Frontal cortex (tissue), 4 donors: ENCODE measurements at places on chromosomes 12 and 14. TPM values are rescaled to one million over a fixed set of nuclear protein-coding genes. Genes with fewer than 3 reads are reported as not detected.

SERPINA3 gene
- not detected for total RNA-seq

MOAP1 gene
- total RNA-seq: 80.7 TPM

GARIN6 gene
- not detected for total RNA-seq

KRT4 gene
- total RNA-seq: not detected

STYK1 gene
- total RNA-seq: 2.9 TPM

KCNK13 gene
- 0.82 TPM for total RNA-seq

TAS2R10 gene
- 2.4 TPM for total RNA-seq

TTC9 gene
- 14.7 TPM for total RNA-seq

GPRC5A gene
- under 0.01 TPM for total RNA-seq

OASL gene
- not detected for total RNA-seq

CPNE6 gene
- total RNA-seq: 35.5 TPM

TMEM233 gene
- under 0.01 TPM for total RNA-seq

KLHL33 gene
- total RNA-seq: under 0.01 TPM

NEUROD4 gene
- 2.9 TPM for total RNA-seq

ITGB7 gene
- total RNA-seq: not detected

CLEC14A gene
- 4.5 TPM for total RNA-seq

ZC2HC1C gene
- total RNA-seq: 2.4 TPM

COQ5 gene
- total RNA-seq: 25.3 TPM

KLRC4 gene
- total RNA-seq: not detected

GPR65 gene
- under 0.01 TPM for total RNA-seq

FGD4 gene
- total RNA-seq: 81.9 TPM

SIX4 gene
- 0.41 TPM for total RNA-seq

AQP6 gene
- not detected for total RNA-seq

SIRT4 gene
- 4.1 TPM for total RNA-seq

DNA sequence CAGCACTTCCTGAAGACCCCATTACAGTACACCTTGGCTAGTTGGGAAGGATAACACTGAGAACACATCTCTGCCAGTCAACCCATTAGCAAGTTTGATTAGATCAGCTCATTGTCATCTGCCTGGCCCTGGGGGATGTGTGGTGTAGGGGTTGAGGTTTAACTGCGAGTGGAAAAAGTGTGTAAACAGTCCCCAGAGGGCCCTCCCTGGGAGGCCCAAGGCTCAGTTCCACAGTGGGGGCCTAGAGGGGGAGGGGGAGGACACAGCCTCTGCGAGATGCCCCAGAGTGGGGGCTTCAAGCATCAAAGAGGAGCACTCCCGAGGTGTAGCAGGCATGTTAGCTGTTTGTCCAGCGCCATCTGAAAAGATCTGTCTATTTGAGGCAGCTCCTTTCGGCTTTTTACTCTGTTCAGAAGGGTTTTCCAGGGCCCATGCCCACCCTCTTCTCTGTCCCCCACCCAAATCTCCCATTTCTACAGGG, 344 bp downstream of the LPAR5 start:
- no peak for DNase-seq

DNA sequence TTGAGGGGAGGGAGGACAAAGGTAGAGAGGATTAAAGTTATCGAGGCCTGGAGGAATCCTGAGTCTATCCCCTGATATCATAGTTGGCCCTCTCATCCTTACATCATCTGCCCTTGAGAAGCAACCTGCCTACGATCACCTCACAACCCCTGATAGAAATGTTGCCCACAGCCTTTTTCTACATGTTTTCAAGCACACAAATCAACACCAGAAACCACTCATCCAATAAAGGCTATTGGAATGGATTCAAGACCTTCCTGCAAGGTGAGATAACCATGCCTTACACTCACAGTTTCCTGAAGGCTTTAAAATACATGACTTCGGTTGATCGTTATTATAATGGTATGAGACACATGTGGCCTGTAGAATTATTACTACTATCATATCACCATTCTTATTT, 175.7 kb upstream of the EGLN3 start:
- no peak for DNase-seq

DNA sequence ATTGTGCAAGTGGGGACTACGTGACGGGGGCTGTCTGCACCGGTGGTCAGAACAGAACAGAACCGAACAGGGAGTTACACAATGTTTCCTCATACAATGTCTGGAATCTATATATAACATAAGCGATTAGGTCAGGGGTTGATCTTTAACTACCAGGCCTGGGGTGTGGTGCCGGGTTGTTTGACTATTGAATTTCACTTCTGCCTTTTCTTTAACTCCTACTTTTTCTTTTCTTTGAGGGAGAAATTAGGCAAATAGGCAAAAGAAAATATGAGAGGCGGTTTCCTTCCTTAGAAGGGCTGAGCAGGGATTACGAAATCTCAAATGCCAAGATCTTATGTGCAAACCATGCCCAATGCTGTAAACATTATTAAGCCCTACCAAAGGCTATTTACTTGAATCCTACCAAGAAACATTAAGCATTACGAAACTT, 140.3 kb downstream of the SLC38A6 start:
- no peak for DNase-seq

GRCh38 chr12:108060067-108060466, 69.0 kb upstream of the WSCD2 start:
- no peak for DNase-seq

- DNase-seq: no peak
Measured at GRCh38 chr12:75455839-75456238, 24.7 kb upstream of the GLIPR1 start.

DNA sequence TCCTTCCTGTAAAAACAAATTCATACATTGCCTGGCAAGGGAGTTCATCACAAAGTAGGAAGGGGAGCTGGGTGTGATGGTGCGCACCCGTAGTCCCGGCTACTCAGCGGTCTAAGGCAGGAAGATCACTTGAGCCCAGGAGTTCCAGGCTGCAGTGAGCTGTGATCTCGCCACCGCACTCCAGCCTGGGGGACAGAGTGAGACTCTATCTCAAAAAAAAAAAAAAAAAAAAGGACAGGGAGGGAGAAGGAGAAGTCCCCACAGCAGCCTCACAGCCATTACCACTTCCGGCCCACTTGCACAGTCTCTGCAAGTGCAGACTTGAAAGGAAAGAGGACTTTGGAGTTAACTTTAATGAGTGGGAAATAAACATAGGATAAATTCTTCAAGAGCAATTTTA, 121.0 kb downstream of the FBXL14 start:
- DNase-seq: no peak

GRCh38 chr12:93849946-93850345, 172.8 kb downstream of the CRADD start:
- no peak for DNase-seq

DNA sequence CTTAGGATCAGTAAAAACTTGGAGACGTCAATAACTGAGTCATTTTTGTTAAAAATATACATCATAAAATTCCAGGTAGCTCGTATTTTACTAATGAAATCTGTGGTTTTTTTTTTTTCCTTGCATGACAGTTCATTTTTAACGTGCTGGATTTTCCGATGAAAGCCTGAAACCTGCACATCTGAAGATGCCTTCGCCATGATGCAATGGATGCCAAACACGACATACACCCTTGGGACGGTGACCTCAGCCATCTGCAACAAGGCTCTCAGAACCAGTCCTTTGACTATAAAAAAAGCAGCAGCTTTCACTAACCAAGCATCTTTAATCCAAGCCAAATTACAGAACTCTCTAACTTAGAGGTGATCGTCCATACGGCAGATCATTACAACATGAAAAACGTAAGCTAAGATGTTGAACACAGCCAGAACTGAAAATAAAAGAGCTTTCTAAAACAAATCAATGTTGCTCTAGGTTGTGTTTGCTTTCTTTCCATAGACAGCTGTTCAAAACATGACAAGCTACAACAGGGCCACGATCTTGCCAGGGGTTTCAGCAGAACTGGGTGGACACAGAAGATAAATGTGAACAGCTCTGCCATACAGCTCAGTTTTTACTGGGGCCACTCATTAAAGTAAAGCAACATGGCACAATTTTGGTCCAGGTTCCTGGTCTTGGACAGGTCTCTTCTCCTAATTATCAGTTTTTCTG, 7.8 kb downstream of the NIN start:
- DNase-seq: no peak

GRCh38 chr14:32021341-32021740, 55.8 kb upstream of the ARHGAP5 start:
- DNase-seq: no peak

- DNase-seq: no peak
Measured at GRCh38 chr12:28144059-28144458, 46.2 kb upstream of the CCDC91 start.

DNA sequence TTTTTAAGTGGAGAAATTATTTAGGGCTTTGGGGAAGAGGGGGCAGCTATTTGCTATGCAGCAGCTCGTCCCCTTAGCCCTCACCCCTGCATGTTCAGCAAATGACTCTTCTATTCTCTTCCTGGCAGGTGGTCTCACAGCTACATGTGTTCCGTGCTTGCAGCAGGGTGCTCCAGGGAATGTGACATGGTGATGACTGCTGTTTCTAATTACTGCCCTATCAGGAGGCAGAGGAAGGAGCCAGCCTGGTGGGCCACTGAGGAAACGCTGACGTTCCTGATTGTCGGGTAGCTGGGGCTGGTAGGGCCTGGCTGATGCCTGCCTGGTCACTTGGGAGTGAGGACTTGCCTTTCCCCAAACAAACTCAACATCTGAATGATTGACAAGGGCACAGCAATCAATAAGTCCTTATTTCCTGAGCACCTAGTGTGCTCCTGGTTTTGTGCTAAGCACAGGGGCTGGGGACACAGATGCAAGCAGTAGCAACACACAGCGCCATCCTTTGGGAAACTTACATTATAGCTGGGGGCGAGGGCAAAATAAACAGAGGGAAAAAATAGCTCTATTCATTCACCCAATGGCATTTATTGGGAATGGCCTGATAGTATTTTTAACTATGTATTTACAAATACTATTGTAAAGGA, 377.8 kb downstream of the FUT8 start:
- DNase-seq: no peak

DNA sequence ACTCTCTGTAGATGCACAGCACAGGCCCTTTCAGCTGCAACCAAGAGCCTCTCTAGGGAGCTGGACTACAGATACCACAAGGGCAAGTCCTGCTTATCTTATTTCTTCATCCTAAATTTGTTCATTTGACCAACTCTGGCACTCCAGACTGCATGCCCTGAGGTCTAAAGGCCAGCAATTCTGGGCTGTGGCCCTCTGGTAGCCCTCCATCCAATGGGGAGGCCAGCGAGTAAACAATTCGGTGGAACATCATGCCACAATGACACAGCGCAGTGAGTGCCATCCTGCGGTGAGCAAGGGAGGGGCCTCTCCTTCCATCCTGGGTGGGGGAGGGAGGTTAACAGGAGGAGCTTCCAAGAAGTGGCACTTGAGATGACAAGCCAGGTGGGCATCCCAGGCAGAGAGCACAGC, 652 bp upstream of the SELPLG start:
- no peak for DNase-seq

DNA sequence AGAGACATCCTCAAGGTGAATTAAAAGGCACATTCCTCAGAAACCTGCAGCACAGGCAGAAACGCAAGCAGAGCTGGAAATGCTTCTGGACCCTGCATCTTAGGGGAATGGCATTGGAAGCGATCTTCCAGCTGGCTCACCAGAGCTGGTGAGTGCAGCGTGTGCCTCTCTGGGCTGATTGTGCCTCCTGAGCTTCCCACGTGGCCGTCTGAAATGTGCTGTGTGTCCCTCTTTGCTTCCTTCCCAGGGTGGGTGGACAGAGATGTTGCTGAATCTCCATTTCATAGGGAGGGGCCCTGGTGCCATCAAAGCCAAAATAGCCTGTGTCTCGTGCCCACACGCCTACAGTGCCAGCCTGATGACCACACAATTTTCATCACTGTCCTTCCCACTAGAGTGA, 34.3 kb upstream of the TMEM132D start:
- peak; percentile 28 for DNase-seq

- no peak for DNase-seq
Measured at GRCh38 chr12:6834873-6835272, 5.9 kb upstream of the GNB3 start.

DNA sequence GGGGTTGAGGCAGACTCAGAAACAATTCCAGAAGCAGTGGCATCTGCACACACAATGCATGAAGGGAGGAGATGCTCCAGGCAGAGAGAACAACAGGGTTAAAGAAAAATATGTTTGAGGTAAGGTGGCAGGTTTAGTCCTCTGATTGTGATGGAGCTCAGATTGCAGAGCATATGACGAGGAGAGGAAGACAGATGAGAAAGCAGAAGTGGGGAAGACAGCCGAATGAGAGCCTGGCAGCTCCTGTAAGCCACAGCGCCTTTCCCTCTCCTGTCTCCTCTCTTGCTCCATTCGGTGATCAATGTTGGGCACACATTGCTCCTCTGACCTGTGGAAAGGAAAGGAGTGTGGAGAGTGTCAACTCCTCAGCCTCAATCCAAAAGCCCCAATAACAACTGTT, 372.2 kb downstream of the GXYLT1 start:
- no peak for DNase-seq
